ENCODE measurements at places on chromosomes 3 and 15. TPM values are rescaled to one million over a fixed set of nuclear protein-coding genes. Genes with fewer than 3 reads are reported as not detected.

CHRFAM7A gene
- total RNA-seq: 2.8 TPM

HCLS1 gene
- 61.5 TPM for total RNA-seq

DNA sequence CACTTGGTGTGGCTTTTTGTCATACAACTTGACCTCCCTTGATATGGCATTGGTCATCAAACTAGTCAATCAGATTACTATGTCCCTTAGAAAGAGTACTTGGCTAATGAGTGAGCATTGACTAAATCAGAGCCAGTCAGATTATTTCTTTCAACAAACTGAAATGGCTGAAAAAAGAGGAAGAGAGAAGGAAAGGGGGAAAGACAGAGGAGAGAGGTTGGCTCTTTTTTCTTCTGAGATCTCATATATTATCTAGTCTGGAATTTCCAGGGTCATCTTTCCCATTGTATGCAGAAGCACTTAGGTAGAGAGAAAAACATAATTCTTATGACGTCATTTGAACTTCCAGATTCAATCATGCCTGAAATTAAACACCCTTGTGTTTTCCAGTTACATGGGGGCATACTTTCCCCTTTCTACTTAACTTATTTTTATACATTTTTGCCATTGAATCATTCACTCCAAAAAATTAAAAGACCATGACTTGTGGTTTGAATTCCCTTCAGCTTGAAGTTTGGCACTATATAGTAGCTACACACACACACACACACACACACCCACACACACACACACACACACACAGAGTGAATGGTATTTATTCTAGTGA is 387.8 kb downstream of the LSAMP start:
- no peak for DNase-seq

DNA sequence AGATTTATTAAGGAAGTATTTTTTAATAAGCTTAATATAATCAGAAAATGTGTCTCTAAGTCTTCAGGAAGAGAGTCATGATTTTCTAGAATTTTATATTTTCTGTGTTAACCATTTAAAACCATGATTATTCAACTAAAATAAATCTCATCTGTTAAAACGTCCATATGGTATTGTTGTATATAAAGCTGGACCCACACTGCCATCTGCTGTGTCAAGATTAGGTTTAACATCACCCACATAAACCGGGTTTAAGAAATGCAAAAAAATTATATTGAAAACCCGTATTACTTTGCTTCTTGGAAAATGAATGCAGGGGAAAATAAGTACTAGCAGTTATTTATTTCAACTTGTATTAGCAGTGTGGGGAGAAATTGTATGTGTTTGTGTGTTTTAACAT is 9.5 kb upstream of the CCDC66 start:
- DNase-seq: no peak

DNA sequence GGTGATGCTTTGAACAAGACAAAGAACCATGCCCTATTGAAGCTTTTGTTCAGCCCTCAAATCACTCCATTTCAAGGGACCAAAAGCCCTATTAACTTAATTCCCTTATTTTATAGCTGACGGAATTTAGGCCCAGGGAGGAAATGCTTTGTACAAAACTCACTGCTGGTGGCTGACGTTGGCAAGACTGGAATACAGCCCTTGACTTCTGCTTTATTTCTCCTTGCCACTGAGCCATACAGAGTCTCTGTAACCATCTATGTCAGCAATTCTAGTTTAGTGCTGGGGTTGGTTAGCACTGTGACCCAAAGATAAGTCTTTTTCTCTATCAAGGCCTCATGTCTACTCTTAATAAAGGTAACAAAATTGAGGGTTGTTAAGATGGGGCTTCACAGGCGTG is 316.1 kb upstream of the TPRG1 start:
- no peak for DNase-seq

DNA sequence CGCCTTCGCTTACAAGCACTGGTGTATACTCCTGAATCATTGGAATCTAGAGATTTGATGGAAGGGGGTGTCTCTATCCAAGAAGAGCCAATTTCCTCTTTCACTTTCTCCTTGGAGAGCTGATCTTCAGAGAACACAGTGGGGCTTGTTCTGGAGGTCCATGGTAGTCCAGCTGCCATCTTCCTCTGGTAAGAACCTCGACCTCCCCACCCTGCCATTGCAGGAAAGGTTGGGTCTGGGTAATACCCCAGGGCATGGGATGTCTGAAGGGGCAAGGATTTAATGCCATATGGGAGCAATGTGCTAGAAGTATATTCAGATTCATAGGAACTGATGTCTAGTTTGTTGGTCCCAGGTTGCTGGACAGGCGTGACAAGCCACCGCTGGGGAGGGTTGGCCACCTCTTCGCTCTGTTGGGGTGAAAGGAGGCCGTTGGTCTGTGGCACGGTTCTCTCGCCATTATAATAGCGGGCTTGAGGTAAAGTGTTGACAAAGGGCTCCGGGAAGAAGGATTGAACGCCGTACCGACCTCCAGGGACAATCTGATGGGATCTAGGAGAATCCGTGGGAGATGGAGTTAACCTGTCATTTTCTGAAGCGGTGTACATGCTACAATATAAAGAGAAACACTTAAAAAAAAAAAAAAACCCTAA is 4.8 kb downstream of the EOMES start:
- no peak for DNase-seq

GRCh38 chr15:78035321-78035751 is 42.2 kb downstream of the TBC1D2B start:
- DNase-seq: no peak

GRCh38 chr3:13027154-13027553 is 46.1 kb downstream of the IQSEC1 start:
- DNase-seq: no peak

- DNase-seq: no peak
Observed at GRCh38 chr3:146218880-146219866, 31.7 kb downstream of the PLSCR4 start.

GRCh38 chr15:99455789-99456160 is 110.0 kb upstream of the MEF2A start:
- DNase-seq: no peak

DNA sequence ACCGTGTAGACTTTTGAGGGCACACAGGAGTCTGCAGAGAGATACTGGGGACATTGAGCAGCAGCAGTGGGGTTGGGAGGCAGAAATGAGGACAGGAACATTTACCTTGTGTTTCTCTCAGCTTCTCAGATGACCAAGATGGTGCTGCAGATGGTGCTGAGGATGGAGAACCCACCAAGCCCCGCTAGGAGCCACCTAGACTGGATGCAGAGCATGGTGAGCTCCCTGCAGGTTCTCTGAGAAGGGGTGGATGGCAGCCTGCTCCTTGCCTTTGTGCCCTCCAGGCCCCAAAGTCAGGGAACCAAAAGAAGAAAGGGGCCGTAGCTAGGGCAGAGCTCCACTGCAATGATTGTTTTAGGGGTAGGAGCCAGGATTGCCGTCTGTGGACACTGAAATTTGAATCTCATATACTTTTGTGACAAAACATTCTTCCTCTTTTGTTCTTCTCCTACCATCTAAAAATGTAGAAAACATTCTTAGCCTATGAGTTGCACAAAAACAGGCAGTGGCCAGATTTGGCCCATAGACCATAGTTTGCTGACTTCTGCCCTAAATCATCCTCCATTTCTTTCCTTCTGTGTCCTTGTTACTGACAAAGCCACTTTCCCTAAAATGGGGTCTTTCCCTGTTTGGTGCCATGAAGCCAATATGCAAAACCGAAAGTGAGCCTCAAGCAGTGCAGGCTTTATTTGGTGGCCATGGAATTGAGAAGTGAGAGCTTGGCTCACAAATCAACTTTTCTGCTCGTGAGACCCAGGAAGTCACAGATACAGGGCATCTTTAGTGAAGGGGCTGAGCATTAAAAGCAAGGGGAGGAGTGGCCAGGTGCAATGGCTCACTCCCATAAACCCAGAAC is 11.9 kb upstream of the MUC20 start:
- DNase-seq: no peak

DNA sequence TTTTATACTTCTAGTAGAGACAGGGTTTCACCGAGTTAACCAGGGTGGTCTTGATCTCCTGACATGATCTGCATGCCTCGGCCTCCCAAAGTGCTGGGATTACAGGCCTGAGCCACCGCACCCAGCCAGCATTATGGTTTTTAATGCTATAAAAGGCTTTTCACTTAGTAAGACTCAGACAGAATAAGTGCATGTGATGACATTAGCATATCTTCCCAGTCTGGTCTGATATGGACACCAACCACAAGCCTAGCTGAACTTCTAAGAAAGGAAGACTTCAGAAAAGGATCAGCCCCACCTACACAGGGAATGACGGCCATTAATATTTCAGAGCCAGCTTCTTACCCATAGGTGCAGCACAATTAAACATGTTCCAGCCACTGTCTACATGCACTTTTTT is 27.0 kb downstream of the GRK7 start:
- DNase-seq: no peak

DNA sequence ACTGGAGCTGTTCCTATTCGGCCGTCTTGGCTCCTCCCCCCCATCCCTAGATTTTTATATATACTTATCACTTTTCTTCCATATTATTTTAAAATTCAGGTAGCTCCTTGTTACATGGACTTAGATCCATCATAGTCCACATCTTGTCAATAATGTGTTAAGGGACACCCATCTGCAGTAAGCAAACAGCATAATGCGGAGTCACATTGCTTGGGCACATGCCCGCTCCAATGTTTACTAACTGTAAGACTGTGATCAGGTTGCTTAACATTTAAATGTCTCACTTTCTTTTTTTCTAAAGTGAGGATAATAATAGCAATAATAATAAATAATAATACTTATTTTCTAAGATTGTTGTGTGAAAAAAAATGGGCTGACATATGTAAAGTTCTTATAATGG is 303.2 kb upstream of the SOX14 start:
- no peak for DNase-seq

DNA sequence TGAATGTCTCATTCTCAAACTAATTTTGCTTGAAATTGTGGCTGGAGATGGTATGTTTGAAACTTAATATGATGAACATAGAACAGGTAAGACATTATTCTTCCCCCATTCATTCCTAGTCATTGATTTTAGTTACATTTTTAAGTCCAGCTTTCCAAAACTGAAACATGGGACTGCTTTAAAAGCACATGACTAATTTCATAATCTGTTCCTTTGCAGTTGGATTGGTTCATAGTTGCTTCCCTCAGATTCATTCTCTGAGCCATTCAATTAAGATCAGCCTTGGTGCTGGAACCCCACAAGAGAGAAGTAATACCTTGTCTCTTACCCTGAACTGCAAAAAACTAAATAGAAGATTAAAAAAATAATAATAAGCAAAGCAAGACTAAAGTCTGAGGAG is 87.5 kb upstream of the TGFBR2 start:
- no peak for DNase-seq

- no peak for DNase-seq
Observed at GRCh38 chr3:26621906-26622620, 509 bp upstream of the LRRC3B start.
